ENCODE measurements at places on chromosomes 5 and 9.

- no peak for DNase-seq
Observed at GRCh38 chr5:66642538-66642937, 46.3 kb downstream of the MAST4 start.

- no peak for DNase-seq
Observed at GRCh38 chr9:129648092-129648763, 6.3 kb upstream of the ASB6 start.

- DNase-seq: no peak
Observed at GRCh38 chr5:14071433-14071832, 71.7 kb upstream of the TRIO start.

GRCh38 chr5:16809395-16810207 is 126.5 kb downstream of the MYO10 start:
- no peak for DNase-seq

DNA sequence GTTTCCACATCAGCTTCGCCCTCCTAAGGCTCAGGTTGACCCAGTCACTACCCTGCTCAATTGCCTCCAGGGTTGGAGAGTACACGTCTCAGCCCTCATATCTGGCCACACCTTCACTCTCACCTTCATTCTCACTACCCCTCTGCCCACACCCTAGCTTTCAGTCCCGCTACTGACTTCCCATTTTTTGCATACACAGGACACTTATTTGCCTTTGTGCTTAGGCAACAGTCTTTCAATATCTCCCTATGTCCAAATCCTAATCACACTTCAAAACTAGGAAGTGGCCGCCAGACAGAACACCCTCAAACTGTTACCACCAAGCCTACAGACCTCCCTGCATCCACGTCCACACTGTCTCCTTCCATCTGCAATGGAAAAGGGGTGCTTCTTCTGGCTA is 10.9 kb downstream of the MCTP1 start:
- no peak for DNase-seq

GRCh38 chr5:72288924-72289323 is 31.1 kb downstream of the MRPS27 start:
- no peak for DNase-seq

- DNase-seq: no peak
Observed at GRCh38 chr5:151001436-151001835, 19.0 kb upstream of the GPX3 start.

- DNase-seq: no peak
Observed at GRCh38 chr9:119802621-119803020, 433.4 kb upstream of the BRINP1 start.

GRCh38 chr9:81993656-81994055 is 5.1 kb downstream of the SPATA31D1 start:
- DNase-seq: no peak

DNA sequence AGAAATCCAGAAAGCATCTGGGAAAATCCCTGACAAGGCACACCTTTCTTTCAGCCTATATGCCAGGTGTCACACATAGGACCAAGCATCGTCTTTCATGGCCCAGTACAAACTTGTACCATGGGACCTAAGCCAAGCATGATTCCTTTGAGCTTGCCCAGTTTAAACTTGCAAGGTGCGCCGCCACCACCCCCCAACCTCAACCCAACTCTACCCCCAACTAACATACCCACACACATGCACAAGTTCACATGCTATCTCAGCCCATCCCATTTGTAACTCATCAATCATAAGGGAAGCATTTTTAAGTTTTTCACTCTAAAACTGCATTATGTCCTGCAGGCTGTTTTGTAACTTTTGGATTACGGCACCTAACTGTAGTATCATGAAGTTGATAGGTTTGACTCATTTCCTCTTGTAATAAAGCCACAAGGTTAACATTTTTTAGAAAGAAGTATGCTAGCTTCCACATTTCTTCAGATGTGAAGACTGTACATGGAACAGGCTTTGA is 145.9 kb upstream of the FST start:
- no peak for DNase-seq

DNA sequence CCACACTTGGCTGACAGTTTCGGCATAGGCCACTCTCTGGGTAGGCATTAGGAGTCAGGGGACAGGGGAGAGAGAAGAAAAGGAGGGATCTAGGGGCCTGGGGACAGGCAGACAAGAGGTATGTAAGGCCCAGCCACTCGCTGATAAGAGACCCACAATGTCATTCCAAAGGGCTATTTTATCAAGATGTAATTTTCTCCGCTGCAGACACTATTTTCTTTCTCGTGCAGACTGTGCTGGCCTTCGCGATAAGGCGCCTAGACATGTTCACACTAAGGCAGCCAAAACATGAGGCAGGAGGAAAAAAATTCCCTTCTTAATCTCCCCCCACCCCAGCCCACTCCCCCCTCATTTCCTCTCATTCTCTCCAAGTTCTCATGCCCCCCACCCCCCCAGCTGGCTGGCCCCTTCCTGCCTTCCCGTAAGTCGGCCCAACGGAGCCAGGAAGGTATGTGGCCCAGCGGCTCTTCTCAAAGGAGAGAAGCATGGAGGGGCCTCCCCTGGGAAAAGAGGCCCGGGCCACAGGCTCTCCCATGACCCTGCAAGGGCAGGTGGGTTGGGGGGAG is 44.9 kb upstream of the SYNPO start:
- DNase-seq: no peak

DNA sequence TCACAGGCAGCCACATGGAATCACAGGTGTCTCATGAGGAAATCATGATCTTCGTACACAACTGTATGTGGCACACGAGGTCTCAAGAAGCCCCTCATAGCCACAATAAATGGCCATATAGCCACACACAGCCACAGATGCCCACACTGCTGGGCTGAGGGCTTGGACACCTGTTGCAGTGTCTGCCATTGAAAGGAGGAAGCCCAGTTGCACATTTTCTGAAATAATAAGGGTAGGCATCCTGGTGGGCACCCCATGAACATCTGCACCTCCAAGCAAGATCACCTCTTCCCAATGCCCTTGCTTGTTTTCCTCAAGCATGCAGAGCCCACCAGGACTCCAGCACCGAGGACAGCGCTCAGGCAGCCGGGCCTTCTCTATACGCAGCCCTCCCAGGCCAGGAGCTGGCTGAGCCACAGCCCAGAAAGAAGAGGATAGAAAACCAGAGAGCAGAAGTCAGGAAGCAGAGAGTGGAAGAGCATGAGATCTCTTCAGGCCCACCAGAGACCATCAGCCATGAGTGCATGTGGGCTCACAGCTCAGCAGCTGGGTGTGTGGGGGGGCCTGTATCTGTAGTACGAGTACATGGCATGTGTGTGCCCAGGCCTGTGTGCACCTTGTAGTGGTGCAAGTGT is 1.0 kb upstream of the ACSL6 start:
- DNase-seq: peak; percentile 48

- DNase-seq: no peak
Observed at GRCh38 chr5:170181902-170182301, 50.9 kb upstream of the C5orf58 start.

- no peak for DNase-seq
Observed at GRCh38 chr9:126435626-126436025, 109.0 kb downstream of the MVB12B start.

DNA sequence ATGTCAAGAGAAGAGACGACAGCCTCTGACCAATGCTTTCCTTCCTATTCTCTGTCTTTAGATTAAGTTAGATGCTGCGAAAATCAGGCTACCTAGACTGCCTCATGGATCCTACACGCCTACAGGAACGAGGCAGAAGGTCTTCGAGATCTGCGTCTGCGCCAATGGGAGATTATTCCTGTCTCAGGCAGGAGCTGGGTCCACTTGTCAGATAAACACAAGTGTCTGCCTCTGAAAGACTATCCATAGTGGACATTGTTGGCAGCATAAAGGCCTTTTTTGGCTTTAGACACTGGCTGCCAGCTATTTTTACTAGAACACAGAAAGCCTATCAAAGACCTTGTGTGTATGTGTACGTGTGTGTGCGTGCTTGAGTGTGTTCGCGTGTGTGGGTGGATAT is 90.9 kb upstream of the PPP1R2B start:
- DNase-seq: no peak

GRCh38 chr5:117054911-117055310 is 480.3 kb upstream of the SEMA6A start:
- DNase-seq: no peak

GRCh38 chr9:115921301-115921700 is 232.3 kb upstream of the PAPPA start:
- no peak for DNase-seq

DNA sequence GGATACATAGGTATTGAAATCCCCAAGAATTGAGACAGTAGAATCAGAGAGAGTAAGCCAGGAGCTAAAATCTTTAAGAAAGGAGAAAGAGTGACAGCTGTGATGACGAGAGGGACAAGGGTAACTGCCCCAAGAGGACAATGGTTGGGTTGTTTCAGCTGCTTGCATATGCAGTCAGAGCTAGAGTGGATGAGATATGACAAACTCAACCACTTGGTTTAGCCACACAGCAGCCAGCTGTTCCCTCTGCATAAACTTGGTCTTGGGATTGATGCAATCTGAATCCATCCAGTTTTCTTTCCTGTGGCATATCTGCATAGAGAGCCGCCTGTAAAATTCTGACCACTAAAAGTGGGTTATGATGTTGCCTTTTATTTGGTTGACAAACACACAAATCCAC is 100.7 kb downstream of the ZNF622 start:
- DNase-seq: no peak

- no peak for DNase-seq
Observed at GRCh38 chr9:114168281-114169028, 13.1 kb downstream of the COL27A1 start.

DNA sequence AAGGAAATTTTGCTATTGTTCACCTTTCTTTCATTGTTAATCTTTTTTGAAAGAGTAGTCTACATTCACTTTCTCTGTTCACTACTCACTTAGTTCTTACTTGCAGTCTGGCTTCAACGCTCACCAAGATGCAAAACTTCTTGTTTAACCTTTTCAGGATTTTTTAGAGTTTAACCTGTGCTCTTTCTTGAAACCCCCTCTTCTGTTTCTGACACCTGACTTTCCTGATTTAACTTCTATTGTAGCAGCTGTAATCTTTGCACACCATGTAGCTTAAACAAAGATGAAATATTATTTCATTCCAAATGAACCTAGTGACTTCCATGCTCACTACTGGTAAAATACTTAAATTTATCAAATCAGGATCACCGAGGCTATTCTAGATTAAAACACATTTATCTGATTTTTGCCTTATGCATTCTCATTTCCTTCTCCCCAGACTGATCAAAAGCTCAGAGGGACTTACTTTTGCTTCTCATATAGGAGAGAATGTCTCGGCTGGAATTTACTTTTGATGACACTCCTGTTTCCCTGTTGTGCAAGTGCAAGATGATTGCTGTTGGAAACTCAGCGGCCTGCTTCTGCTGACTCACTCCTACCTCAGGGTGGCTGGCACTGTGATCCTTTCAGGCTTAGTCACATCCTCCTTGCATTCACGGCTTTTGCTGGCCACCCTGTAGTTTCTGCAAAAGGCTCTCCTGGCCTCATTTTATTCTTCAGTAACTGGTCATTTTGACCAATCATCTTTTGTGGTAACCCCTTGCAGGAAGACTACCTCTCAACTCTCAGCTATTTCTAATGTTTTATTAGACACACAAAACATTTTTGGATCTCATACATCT is 109.3 kb upstream of the IFNE start:
- peak; percentile 65 for DNase-seq

GRCh38 chr5:1008451-1009358 is at the start of gene NKD2:
Gene NKD2 (plus strand): TSS chr5:1008802. CDS start chr5:1009058, 256 bp downstream.
- DNase-seq: peak; percentile 64

- no peak for DNase-seq
Observed at GRCh38 chr9:129733632-129733953, 19.2 kb downstream of the PTGES start.

DNA sequence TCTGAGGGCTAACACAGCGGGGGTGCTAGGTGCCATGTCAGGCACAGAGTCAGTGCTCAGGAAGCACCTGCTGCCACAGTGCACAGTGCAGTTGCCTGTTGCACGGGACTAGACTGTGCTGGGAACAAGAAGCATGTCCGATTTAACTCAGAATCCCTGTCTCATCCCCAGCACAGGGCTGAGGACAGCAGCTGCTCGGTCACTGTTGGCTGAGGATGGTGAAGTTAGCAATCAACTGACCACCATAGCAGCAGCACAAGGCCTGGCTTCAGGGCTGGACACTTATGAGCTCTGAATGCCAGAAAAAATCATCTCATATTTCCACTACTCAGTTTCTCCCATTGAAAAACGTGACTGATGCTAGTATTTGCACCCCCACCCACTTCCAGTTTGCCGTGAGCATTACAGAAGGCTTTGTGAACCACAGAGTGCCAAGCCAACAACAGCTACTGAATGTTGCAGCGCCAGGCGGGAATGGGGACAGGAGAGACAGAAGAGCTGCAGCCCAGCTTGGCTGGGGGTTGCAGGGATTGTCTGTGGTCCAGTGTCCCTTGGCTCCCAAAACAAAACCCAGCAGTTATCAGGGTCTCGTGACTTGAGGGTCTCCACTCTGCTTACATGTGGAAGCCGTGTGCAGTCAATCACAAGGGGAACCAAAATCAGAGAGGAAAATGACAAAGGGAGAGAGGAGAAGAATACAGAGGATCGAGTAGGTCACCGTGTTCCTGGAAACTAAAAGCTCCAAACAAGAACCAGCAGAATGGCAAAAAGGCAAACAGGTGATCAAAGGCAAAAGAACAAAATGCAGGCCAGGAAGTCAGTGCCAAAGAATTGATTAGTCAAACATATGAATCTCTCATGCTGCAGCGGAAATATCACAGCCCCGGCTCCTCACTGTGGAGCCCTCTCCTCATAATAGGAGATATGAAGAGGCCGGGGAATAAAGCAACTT is 155.6 kb downstream of the CRB2 start:
- DNase-seq: no peak

DNA sequence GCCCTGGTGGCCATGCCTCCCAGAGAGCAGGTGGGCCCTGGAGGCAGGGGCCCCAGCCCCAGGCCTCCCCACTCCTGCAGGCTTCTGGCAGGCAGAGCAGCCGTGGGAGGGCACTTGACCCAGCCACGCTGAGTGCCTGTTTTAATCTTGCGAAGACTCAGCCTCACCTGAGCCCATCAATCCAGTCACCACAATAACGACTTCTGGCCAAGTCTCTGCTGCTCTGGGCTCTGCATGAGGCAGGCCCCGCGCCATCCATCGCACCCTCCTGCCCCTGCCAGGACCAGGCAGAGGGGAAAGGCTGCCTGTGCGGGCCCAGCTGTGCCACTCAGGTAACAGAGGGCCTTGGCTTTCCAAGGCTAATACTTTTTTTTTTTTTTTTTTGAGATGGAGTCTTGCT is 32.8 kb downstream of the RASGEF1C start:
- no peak for DNase-seq

DNA sequence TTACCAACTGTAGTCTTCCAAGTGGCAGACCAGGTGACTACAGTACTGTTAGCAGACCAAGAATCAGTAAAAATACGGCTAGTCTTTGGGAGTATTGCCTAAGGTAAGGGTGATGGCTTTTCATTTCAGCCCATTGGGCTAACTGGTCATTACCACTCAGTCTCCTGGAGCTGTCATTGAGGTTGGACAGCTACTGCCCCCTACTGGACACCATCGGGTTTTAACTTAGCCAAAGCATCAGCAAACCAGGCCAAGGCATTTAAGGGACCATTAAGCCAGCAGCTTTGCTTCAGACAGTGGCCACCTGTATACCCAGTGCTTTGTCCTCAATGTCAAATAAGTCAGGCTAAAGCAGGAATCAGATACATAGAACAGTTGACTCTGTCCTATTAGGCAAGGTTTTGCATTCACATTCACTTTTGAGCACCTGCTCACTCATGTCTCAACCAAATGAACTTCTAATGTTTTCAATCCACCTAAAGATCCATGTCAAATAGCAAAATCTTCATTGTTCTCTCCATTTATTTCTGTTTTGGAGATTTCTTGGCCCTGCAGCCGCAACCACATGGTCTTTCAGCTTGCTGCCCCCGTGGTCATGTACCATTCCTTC is 117.2 kb downstream of the INVS start:
- DNase-seq: peak; percentile 57

Measured in activated naive CD8-positive, alpha-beta T cell treated with anti-CD3 and anti-CD28 coated beads for 36 hours (primary cell).